ENCODE measurements at places on chromosomes 2 and 18.

- DNase-seq: no peak
Measured at GRCh38 chr2:220081171-220081570, 453.7 kb downstream of the SLC4A3 start.

DNA sequence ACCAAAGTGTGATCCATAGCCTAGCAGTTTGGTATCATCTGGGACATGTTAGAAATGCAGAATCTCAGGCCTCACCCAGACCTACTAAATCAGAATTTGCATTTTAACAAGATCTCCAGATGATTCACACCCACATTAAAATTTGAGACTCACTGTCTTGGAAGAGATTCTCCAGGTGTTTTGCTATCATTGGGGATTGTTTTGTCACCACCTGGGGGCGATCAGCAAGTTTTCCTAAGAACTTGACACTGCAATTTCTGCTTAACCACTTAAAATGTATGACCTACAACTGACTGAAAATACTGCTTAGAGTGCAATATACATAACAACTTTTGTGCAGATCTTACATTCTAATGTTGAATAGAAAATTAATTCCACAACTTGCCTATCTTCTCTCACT, 18.9 kb upstream of the ITGA4 start:
- peak; percentile 61 for DNase-seq

DNA sequence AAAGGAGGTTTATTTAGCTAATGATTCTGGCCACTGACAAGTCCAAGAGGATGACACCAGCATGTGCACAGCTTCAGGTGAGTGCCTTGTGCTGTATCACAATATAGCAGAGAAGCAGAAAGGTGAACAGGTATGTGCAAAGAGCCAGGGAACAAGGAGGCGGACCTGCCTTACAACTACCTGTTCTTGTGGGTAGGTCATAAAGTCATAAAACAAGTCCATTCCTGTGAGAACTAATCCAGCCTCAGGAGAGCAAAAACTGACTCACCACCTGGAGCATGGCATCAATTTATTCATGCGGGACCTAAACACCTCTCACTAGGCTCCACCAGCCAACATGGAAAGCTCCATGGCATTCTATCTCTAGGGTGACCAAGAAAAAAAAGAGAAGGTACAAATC, 234.2 kb downstream of the ASXL3 start:
- no peak for DNase-seq

DNA sequence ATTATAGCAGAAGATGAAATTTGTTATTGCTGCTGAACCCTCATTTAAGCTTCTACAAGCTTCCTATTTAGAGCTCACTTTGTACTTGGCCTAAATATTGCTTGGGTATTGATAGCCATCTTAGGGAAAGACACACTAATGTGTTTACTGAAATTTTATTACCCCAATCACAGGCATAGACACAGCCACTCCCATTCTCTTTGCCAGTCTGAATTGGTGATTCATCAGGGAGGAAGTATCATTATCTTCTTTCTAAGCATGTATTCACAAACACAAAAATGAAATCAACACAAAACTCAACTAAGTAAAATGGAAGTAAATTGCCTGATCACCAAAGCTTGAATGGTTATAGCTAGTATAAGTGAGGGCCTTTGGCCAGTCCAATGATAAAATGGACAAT, 666.3 kb downstream of the TSN start:
- DNase-seq: no peak

DNA sequence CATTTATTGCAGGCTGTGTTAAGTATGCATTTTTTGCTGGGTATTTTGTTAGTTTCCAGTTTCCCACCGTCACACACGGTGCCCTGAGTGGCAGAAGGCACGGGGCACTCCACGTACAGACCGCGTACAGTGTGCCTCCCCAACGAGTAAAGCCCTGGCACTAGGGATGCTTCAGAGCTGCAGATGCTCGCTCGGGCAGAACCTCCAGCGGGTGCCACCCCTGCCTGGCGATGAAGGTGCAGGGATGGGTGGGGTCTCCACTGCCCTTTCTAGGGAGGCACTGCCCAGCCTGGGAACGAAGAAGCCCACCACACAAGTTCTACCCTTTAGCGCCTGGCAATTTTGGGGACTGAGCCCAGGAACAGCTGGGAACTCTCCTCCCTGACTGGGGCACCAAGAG, 4.1 kb downstream of the GREB1 start:
- no peak for DNase-seq

DNA sequence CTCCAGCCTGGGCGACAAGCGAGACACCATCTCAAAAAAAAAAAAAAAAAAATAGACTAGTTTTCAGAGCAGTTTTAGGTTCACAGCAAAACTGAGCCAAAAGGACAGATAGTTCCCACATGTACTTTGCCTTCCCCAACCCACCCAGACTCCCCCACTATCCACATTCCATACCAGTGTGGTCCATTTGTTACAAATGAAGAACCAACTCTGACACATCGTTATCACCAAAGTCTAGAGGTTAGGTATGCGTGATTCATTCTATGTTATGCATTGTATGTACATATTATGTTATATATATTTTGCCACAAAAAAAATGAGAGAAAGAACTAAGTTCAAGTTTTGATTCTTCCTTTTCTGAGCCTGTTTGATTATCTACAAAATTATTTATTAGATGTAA, 3.5 kb downstream of the DUSP11 start:
- DNase-seq: no peak

GRCh38 chr2:43714164-43714563, 37.9 kb upstream of the C1GALT1C1L start:
- DNase-seq: no peak

GRCh38 chr2:57892920-57893319, 153.7 kb upstream of the VRK2 start:
- DNase-seq: no peak

DNA sequence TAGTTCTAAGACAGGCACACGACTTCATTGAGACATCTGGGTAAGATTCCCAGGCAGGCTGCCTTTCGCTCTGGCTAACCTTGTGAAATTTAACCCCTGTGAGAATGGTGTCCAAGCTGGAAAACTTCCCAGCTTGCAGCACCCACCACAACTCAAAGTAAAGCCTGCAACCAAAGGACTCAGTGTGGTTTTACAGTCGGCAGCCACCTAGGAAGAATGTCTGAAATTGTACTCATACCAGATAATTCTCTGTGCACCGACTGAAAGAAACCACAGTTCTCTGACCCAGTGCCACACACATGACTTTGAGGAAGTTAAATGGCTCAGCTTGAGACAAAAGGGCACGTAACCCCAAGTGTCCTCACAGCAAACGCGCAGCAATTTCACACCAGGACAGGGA, 125.7 kb downstream of the RBMS1 start:
- DNase-seq: no peak

DNA sequence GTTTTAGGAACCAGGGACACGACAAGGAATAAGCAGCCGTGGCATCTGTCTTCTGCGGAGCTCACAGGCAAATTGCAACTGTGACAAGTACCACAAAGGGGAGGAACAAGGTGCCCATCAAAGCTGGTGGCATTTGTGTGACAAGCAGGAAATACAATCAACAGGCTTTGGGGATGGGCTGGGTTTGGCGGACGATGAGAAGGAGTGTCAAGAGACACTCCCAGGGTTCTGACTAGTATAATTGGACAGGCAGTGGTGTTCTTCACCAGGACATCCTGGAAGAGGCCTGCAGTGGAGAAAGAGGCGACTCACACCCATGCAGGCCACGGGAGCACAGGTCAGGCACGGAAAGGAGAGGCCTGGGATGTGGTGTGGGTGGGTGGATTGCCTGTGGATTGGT, 14.2 kb upstream of the SPATA3 start:
- no peak for DNase-seq

- DNase-seq: no peak
Measured at GRCh38 chr2:73822276-73822675, 6.5 kb upstream of the STAMBP start.

GRCh38 chr2:567865-568638, 109.2 kb downstream of the TMEM18 start:
- DNase-seq: no peak

DNA sequence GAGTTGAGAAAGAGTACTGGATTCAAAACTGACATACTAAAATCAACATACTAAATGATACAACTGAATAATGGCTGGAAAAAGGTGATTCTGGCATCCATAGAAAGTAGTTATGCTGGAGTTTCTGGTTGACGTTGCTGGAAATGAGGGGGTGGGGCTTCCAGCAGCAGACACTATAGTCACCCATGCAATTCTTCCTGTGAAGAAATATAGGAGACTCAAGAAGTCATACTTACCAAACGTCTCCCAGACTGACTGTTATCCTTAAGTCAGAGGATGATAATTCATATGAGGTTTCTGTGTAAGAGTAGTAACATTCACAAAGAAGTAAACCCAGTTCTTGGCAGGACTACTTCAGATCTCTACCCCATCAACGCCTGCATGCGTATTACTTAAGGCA, 23.6 kb downstream of the DTNB start:
- no peak for DNase-seq

DNA sequence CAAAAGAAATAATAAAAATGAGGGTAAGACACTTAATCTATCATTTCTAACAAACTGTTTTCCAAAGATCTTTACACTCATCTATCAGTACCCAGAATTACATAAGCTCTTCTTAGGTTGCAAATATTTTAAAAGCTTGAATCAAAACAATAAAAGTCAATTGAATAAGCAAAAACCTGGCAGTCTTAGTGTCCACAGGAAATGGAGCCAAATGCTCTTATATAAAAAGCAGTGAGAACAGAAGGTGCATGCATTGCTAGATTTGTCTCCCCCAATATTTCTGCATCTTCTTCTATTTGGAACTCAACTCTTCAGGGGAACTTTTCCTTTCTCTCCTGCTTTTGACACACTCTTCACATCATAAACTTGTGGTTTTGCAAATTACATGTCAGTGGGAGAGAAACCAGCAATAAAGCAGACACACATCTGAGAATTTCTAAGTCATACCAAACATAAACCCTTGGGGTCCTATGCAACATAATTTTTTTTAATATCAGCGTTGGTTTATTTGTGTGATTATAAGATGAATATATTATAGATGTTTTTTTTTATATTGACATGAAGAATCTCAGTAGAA, 343.9 kb upstream of the ACVR2A start:
- no peak for DNase-seq

DNA sequence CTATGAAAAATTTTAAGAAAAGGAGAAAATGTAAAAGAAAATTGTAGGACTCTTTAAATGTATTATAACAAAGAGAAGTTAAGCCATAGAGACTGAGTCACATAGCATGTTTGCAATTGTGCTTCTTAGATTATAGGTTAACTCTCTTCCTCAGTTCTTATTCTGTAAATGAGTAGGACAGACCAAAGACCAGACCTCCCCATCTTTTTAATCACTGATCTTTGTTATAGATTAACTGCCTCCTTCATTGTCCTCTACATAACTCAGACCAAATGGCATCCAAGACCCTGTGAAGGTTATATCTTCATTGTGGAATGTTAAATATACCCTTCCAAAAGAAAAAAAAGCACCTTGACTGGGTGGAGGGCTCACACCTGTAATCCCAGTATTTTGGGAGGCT, 316.9 kb upstream of the LRRTM4 start:
- DNase-seq: no peak

- peak; percentile 5 for DNase-seq
Measured at GRCh38 chr2:100818606-100819369, 1.2 kb upstream of the NPAS2 start.

DNA sequence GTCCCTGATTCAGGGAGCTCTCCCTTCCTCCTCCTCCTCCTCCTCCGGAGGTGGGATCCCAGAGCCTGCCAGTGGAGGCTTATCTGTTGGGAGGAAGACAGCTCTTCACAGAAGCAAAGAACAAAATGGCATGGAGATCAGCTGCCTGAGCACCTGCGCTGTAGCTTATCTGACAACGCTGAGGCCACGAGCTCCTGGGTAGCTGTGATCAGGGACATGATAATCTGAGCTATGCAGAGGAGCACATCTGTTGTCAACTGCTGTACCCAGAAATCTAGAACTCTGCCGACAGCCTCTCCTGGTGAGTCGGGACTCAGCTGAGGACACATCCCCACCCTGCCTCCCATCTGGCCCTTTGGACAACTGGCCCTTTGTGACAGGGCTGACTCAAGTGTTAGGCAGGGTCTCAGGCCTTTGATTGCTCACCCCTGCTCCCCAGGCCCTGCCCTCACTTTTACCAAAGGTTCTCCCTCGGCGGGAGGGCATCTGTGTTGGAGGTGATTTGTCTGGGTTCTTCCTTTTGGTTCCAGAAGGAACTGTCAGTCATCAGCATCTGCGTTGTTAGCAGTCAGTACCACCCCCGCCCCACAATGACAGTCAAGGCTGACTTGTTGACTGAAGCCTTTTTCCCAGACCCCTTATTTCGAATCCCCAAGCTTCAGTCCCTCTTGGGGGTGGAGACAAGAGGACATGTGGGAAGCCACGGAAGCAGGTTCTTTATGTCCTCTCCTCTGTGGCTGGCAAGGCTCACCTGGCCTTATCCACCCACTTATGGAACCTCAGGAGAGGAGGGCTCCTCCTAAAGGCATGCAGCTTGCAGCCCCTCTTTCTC, 5.9 kb upstream of the CNNM3 start:
- no peak for DNase-seq

- DNase-seq: no peak
Measured at GRCh38 chr2:191166756-191167445, 16.1 kb upstream of the STAT4 start.

GRCh38 chr2:132804051-132804450, 134.0 kb upstream of the LYPD1 start:
- no peak for DNase-seq

GRCh38 chr2:221399183-221399582, 172.9 kb downstream of the EPHA4 start:
- DNase-seq: no peak

DNA sequence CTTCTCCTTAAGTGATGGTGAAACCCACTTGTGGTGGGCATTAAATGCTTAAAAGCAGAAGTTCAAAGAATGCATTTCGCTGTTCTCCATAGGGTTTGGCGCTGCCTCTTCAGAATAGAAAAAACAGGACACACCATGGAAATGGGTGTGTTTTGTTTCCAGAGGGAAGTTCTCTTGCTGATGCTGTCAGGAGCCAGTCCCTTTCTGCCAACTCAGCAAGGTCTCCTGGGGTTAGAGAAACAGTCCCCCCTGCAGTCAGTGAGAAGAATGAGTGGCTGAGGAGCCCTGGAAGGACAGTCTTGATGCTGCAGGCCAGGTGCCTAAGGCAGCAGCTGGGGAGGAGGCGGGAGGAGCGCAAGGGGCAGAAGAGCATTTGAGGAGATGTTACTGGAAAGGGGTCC, 37.8 kb upstream of the ASAP2 start:
- peak; percentile 8 for DNase-seq

DNA sequence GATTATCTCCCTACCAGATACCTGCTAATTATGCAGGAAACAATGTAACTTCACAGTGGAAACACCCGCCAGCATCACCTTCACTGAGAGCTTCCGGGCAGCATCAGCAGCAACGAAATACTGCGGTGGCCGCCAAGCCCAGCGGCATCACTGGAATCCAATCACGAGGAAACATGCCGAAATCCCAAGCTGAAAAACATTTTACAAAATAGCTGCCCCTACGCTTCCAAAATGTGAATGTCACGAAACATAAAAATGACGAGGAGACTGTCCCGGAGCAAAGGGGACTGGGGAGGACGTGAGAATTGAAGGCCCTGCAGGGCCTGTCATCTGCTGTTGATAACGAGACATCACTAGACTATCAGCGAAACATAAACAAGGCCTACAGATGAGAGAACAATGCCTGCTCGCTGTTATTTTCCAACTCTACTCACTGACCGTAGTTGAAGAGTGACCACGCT, 82.6 kb downstream of the HDAC4 start:
- no peak for DNase-seq

GRCh38 chr2:44200759-44201158, 32.1 kb downstream of the PPM1B start:
- DNase-seq: no peak

- DNase-seq: no peak
Measured at GRCh38 chr2:101805152-101806088, 107.9 kb downstream of the MAP4K4 start.

- no peak for DNase-seq
Measured at GRCh38 chr18:434410-434809, 66.1 kb downstream of the COLEC12 start.

All from CD4-positive, alpha-beta T cell (primary cell).